ENCODE measurements at places on chromosomes 1 and 21.

GRCh38 chr1:207188901-207189300, 84.9 kb downstream of the C4BPA start:
- no peak for DNase-seq

DNA sequence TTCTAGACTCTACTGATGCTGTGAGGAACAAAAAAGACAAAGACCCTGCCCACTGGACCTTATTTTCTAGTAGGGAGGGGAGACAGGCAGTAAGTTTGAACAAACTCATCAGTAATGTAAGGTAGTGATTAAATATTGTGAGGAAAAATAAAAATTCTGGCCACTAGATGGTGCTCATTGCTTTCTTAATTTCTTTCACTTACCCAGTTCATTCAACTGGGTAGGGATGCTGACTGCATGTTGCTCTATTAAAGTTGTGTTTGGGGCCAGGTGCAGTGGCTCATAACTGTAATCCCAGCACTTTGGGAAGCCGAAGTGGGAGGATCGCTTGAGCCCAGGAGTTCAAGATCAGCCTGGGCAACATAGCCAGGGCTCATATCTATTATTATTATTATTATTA, 6.3 kb upstream of the KYAT3 start:
- no peak for DNase-seq

- DNase-seq: no peak
Observed at GRCh38 chr1:95286479-95286878, 52.5 kb downstream of the RWDD3 start.

DNA sequence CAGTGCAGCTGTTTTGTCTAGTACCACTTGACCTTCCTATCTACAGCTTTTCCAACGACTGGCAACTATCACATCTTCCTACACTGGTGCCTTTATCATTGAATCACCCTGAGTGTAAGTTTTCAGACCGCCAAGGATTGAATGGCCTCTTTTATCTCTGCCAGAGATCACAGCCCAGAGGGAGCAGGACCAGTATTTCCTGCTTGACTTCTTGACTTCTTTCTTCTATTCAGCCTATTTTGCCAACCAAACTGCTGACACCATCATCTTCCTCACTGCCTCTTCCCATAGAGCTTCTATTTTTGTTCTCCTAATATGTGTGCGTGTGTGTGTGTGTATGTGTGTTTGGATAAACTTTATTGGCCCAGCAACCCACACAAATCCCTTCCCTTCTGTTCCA, 53.8 kb downstream of the SERBP1 start:
- no peak for DNase-seq

- DNase-seq: no peak
Observed at GRCh38 chr1:29090937-29091618, 32.6 kb downstream of the TMEM200B start.

GRCh38 chr1:8169364-8170058, 143.4 kb upstream of the ERRFI1 start:
- no peak for DNase-seq

- DNase-seq: no peak
Observed at GRCh38 chr1:151728151-151729054, 7.1 kb downstream of the RIIAD1 start.

DNA sequence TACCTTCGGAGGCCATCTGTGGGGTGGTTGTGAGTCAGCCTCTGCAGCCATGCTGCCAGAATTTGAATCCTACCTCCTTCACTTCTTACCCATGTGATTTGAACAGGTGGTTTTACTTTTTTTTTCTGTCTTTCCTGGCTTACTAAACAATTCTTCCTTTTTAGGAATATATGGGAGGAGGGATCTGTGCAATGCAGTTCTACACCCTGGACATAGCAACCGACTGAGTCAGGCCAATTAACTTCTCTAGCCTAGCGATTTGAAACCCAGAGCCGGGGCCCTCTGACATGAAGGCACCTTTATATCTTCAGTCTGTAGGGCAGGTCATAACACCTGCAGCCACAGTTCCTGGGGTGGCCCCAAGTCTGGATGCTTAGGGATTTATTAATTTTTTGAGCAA, 83.6 kb downstream of the ST6GALNAC3 start:
- DNase-seq: no peak

GRCh38 chr1:232221802-232222499, 408.0 kb downstream of the SIPA1L2 start:
- no peak for DNase-seq

- DNase-seq: no peak
Observed at GRCh38 chr1:91501523-91501851, 836 bp downstream of the CDC7 start.

GRCh38 chr1:100622037-100622436, 84.1 kb downstream of the GPR88 start:
- no peak for DNase-seq

DNA sequence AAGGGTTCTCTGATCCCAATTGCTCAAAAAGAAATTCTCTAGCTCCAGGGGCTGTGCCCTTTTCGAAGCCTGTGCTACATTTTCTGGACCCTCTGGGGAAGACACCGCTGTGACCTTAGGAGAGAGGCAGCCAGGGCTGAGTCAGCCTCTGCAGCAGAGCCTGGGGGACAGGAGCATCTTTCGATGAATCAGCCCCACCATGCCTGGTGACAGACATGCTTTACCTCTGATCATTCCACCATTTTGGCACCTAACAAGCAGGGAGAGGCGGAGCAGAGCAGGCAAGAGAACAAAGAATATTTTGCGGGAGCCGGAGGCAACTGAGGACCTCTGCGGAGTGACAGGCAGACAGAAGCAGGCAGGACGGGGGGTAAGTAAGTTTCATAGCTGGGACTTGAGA, 84.9 kb downstream of the VWA5B1 start:
- no peak for DNase-seq

DNA sequence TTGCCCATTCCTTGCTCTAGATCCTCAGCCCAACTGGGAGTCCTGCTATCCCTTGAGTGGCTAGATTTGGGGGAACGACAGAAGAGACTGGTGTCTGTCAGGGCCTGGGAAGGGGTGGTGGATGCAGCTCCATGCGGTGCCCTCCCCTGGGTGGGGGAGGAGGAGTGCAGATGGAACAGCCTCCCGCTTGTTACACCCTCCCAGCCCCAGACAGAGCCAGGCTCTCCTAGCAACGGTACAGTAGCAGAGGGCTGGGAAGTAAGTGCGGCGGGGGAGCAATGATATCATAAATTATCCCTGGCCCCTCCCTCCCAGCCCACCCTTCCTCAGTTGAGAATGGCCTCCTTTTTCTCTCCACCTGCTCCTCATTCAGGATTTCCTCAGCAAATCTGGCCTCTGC, 37.2 kb downstream of the RHBG start:
- DNase-seq: no peak

GRCh38 chr1:101757985-101758384, 238.7 kb downstream of the OLFM3 start:
- no peak for DNase-seq

DNA sequence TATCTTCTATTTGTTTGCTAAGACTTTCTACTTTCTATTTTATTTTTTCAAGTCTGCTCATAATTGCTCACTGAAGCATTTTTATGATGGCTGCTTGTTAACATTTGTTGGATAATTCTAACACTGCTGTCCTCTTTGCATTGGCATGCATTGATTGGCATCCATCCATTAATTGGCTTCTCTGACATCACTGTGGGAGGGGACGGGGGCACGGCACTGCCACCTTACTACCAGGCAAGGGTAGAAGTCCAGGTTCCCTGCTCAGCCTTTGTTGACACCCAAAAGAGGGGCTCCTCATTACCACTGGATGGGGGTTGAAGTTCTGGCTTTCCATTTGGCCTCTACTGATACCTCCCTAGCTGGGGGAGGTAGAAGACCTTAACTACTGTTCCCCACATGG, 11.5 kb upstream of the ABCG1 start:
- DNase-seq: no peak

GRCh38 chr1:171515299-171515698, 30.0 kb downstream of the PRRC2C start:
- DNase-seq: no peak

DNA sequence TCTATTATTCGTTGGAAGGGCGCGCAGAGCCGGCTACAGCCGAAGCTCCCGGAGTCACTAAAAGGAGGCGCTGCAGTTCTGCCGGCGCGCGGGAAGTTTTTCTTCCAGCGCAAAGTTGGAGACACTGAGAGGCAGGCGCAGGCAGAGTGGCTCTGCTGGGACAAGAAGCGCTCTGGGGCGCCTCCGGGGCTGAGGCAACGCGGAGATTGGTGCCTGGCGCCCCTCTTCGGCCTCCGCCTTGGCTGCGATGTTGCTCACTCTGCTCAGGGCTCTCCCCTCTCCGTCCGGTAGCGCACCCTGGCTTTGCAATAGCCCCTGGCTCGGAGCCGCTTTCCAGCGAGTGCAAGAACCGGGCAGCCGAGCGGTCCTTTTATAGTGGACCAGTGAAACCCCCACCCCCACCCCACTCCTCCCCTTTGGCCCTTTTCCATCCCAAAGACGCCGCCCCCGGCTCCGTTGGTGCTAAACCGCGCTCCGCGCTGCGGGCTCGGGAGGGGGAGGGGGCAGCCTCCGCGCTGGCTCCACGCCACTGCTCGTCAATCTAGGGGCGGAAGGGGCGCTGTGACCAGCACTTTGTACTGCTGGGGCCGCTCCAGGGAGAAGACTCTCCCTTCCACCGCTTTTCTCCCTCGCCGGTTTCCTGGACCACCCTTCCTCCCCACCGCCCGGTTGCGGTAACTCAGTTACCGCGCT, at the start of gene ADAMTS1:
Gene ADAMTS1, minus strand, starts transcription at position 344 of the 693 bp plus-strand sequence. CDS start 455 bp downstream, outside the sequence.
- no peak for DNase-seq

GRCh38 chr1:48869116-48869893, 92.6 kb upstream of the BEND5 start:
- no peak for DNase-seq

DNA sequence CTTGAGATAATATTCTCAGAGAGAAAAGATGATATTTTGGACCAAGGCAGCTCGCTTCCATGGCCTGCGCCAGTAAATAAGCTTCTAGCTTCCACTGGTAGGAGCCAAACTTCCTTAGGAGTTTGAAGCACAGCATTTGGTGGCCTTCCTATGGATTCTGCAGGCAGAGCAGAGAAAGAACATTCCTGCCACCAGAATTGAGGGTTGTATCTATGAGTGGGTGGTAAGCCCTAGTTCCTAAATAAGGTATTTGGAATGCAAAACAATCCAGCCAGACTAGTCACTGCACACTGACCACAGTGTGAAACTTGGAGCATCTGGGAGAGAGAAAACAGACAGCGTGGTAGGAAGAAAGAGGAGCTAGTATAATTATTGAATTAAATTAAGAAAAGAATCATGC, 54.1 kb upstream of the BCAR3 start:
- DNase-seq: no peak

DNA sequence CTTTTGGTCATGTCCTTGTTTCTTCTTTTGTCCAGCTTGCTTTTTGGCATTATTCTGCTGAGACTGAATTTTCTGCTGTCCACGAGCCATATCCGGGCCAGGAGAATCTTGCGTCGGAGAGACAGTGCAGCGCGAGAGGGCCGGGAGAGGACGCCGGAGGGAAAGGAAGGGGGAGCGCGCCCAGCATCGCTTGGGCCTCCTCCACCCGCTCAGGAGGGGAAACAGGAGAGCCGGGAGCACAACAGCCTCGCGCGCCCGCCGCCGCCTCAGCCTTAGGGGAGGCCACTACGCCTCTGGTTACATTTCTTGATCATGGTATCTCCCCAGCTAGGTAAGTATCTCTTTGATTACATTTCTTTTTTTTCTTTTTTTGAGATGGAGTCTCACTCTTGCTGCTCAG, 7.4 kb upstream of the DEGS1 start:
- no peak for DNase-seq

DNA sequence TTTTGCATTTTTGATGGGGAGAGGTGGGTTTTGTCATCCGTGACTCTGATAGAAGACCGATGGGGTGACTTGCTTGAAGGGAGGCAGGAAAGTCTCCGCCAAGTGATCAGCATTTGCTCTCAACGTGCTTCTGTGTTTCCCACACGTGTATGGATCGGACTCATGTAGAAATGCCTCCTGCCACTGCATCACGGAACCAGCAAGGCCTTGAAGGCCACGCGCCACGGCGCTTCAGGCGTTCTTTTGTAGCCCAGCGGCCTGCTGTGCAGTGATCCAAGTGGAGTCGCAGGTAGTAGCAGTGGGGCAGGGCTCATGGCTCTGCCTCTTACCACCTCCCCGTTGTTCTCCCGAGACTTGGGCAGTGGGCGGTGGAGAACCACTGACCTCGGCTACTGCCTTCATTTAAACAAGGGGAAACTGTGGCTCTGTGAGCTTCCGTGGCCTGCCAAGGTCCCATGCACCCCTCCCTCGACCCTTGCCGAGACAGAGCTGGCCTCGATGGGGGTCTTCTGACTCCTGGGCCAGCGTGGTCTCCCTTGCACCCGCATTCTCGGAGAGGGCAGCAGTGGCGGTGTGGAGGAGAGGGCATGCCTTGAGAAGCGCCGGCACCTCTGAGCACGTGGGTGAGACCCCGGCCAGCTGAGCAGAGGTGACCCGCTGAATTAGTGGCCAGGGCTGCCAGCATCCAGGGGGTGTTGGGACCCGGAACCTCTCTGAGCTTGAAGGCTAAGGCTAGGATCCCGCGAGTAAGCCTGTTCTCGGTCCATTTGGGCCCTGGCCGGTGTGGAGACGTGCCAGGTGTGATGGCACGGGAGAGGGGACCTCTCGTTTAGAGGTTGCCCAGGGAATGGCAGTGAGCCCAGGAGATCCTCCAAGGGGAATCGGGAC, 46.1 kb upstream of the ABCG1 start:
- no peak for DNase-seq

DNA sequence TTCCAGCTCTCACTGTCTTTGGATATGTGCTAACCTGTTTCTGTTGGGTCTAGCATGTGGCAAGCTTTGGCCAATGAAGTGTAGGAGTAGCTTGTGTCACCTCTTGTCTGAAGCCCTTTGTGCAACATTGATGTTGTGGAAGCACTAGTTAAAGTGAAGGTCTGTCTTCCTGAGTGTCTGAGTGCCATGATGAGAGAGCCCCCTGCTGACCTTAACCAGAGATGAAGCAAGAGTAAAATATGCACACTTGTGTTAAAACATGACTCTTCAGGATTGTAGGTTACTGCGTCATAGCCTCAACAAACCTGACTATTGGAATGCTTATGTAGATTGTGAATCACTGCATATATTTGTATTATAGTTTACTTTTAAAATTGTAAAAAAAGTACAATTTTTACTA, 103.7 kb downstream of the NCAM2 start:
- no peak for DNase-seq

DNA sequence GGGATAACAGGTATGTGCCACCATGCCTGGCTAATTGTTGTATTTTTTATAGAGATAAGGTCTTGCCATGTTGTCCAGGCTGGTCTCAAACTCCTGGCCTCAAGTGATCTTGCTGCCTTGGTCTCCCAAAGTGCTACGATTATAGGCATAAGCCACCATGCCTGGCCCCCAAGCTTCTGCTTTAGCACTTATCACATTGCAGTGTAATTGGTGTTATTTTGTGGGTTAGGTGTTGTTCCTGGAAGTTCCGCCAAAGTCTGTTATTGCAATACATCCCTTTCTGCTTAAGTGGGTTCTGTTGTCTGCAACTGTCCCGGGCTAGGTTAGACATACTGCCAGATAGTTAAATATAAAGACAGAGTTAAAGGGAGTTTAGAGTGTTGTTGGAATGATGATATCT, 3.4 kb downstream of the ZCCHC17 start:
- no peak for DNase-seq

Data from activated CD4-positive, alpha-beta T cell treated with anti-CD3 and anti-CD28 coated beads, Interleukin-2, amount 50 U/mL, for 24 hours (primary cell).